ENCODE measurements at places on chromosomes 2 and 18. TPM values are rescaled to one million over a fixed set of nuclear protein-coding genes. Genes with fewer than 3 reads are reported as not detected.

TMEM37 gene
- total RNA-seq, result not detected

GPR55 gene
- not detected for total RNA-seq

TTN gene
- total RNA-seq, result 6.3 TPM

SLC19A3 gene
- total RNA-seq, result 3.1 TPM

KLF11 gene
- total RNA-seq, result 14.7 TPM

SEMA4C gene
- total RNA-seq, result 56.3 TPM

DOK6 gene
- 94.5 TPM for total RNA-seq

SERPINB4 gene
- not detected for total RNA-seq

NT5C1B gene
- total RNA-seq, result not detected

KIF5C gene
- total RNA-seq, result 398 TPM

TMEM198 gene
- 15.7 TPM for total RNA-seq

PCARE gene
- total RNA-seq, result not detected

ABCA12 gene
- total RNA-seq, result 0.63 TPM

CXCR1 gene
- 0.31 TPM for total RNA-seq

EVX2 gene
- not detected for total RNA-seq

DPYSL5 gene
- 184 TPM for total RNA-seq

CHPF gene
- total RNA-seq, result 32.2 TPM

RAB6C gene
- 0.63 TPM for total RNA-seq

DSC3 gene
- total RNA-seq, result 0.31 TPM

RESP18 gene
- not detected for total RNA-seq

Data from parietal lobe (tissue), 2 donors.